ENCODE measurements at places on chromosomes 13 and 19. TPM values are rescaled to one million over a fixed set of nuclear protein-coding genes. Genes with fewer than 3 reads are reported as not detected.

GRCh38 chr13:46492946-46493345 lies 60.0 kb upstream of the LRCH1 start:
- DNase-seq: peak; percentile 25

DNA sequence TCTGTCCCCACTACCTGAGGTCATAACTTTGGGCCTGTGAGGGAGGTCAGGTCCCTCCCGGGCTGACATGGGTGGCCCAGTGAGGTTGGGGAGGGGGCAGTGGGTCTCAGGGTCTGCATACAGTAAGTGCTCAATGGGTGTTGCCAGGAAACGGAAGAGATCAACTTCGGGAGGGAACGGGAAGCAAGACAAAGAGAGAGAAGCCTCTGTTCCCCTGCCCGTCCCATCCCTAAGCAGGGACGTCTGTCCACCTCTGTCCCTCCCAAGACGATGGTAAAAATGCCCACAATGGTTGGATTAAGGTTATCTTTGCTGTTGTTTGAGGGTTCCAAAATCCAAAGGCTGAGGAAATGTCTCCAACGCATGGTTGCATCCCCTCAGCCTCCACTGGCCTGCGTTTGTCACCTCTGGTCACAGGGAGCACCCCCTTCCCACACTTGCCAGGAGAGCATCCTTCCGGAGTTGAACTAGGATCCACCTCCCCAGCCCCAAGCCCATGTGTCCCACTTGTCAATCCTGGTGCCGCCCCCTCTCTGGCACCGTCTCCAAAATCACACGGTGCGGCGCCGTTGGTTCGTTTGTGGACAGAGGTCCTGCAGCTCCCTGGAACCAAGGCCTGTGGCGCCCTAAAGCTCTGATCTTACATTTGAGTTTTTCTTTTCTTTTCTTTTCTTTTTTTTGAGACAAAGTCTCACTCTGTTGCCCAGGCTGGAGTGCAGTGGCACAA lies 774 bp upstream of the HOMER3 start:
- no peak for DNase-seq

- peak; percentile 76 for DNase-seq
These were observed 314.2 kb downstream of the DLEU7 start for GRCh38 chr13:50529154-50529882.

DNA sequence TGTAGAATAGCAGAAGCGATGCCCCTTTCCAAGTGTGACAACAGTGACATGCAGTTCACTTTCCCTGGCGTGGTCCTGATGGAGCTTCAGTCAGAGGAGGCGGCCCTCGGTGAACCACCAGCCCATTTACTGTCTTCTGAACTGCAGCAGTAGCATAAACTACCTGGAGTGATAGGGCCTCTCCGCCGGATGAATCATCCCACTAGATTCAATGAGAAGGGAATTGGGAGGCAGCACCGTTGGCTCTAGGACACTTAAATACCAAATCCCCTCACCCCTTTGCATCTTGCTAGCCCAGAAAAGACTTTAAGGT lies 112.8 kb upstream of the GPR12 start:
- no peak for DNase-seq

Gene TNFSF9
- 35.4 TPM for total RNA-seq

DNA sequence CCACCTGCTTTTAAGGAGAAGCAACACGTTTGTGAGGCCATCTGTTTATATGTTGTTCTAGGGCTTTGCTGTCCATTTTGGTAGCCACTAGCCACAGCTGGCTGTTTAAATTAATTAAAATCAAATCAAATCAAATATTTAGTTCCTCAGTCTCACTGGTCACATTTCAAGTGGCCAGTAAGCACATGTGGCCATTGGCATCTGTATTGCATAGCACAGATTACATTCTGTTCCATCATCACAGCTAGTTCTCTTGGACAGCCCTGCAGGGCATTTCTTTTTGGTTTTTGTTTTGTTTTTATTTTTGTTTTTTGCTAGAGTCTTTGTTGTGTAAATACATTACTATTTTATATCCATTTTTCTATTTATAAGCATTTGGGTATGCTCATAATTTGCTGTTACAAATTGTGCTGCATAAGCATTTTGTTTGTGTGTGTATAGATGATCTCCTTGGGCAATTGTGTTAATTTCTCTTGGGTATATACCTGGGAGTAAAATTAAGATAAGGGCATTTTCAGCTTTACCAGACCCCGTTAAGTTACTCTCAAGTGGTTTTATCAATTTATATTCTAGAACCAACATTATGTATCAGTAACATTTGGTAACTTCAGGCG lies 31.3 kb downstream of the SAE1 start:
- DNase-seq: no peak

DNA sequence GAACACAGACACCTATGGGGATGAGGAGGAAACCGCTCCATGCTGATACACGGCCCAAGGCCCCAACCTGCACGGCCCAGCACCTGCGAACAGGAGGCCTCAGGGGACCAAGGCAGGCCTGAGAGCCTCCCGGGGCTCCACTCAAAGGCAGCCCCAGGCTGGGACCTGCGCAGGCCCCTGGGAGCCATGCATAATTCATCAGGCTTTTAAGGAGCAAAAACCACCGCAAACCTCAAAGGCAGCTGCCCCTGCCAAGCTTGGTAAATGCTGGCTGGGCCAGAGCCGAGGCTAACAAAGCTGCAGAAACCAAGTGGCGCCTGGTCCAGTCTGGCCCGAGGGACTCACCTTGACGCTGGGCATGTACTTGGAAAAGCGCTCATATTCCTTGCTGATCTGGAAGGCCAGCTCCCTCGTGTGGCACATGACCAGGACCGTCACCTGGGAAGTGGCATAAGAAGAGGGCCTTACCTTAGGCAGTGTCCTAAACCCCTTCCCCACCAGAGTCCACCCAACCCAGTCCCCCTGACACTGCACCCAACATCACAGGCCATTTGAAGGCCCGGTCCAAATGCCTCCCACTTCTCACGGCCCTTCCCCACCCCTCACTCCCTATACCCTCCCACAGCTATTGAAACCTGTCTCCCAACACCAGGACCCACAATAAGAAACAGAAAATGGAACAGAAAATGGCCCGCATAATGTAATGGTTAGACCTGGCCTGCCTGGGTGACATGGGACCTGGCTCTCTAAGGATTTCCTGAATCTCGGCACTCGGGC lies 7.8 kb downstream of the DDX39A start:
- DNase-seq: no peak

GRCh38 chr13:74300162-74300561 lies 166.0 kb upstream of the KLF12 start:
- no peak for DNase-seq

Gene SHANK1
- 0.15 TPM for total RNA-seq

Gene LYPD5
- 0.69 TPM for total RNA-seq

DNA sequence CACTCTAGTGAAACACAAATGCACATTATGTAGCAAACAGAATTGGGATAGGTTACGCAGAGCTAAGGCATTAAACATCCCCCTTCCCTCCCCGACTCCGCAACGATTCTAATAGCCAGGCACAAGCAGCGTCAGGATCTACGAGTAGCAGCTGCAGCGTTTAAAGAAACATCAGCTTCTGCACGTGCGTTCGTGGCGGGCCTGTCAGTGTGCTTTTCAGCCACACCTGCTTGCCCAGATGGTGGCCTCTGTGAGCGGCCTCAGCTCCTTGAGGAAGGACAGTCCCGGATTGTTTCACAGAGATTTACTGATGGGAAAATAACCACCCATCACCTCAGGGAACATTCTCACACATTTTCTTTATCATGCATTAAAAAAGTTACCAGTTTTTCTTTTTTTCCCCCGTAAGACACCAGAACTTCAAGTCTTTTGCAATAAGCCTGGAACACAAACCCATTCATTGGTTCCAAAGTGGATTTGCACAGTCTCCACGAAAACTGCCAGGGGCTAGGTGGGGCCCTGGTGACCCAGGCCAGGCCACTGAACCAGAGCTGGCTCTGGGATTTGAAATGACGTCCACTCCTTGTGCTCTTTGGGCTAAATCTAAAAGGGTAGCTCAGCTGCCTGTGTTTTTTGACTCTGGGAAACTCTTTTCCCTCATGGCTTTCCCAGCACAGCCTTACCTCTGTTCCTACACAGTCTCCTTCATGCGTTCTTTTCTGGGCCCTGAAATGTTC lies 325.5 kb downstream of the KCNRG start:
- no peak for DNase-seq

Measured in NCI-H460 (cell line).